ENCODE measurements at places on chromosomes 3 and 15.
A peak's percentile ranks its signal among the peaks of the same experiment; 100 is the strongest.

DNA sequence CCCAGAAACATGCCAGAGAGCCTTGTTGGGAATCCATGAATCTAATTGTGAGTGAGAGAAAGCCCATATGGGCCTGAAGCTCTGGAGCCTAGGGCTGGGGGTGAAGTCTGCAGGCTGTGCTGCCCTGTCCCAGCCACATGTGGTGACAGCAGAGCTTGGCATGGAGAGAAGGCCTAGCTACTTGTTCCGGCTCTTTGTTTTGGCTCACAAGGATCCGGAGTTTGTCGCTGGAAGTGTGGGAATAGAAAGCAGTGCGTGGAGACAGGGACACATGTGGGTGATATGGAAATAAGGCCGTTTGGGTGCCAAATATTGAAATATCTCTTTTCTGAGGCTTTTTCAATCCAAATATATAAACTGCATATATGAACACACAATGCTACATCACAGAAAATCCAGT, 78.2 kb downstream of the CLSTN2 start:
- no peak for DNase-seq

GRCh38 chr3:189664311-189664710, 33.1 kb downstream of the TP63 start:
- DNase-seq, result peak; percentile 87

DNA sequence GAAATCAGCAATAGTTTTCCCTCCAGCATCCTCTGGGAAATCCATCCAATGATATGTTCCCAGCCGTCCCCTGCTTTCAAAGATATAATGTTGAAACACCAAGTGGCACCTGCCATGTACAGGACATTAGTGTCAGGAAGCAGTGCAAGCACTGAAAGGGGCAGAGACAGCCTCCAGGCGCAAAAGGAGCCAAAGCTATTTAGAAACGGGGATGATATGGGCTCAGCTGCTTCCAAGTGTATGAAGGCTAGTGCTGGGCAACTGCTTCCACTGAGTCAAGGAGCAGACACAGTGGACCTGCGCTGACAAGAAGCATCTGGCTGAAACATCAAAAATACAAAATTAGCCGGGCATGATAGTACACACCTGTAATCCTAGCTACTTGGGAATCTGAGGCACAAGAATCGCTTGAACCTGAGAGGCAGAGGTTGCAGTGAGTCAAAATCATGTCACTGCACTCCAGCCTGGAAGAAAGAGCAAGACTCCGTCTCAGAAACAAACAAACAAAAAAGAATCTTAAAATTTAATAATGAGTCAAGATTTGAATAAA, 119.7 kb downstream of the AQP9 start:
- DNase-seq, result no peak

GRCh38 chr15:46266661-46267060, 631.8 kb downstream of the SQOR start:
- DNase-seq, result no peak

DNA sequence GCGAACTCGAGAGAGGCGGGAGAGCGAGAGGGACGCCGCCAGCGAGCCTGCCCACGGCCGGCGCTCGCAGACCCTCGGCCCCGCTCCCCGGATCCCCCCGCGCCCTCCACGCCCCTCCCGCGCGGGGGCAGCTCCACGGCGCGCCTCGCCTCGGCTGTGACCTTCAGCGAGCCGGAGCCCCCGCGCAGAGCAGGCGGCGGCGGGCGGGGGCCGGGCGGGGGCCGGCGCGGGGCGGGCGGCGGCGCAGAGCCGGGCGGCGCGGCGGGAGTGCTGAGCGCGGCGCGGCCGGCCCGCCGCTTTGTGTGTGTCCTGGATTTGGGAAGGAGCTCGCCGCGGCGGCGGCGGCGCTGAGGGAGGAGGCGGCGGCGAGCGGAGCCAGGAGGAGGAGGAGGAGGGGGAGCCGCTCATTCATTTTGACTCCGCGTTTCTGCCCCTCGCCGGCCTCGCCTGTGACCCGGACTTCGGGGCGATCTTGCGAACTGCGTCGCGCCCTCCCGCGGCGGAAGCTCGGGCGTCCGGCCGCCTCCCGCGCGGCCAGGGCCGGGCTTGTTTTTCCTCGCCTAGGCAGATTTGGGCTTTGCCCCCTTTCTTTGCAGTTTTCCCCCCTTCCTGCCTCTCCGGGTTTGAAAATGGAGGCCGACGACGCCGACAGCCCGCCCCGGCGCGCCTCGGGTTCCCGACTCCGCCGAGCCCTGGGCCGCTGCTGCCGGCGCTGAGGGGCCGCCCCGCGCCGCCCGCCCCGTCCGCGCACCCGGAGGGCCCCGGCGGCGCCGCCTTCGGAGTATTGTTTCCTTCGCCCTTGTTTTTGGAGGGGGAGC, 524 bp downstream of the IGF1R start:
- DNase-seq, result no peak

GRCh38 chr3:122092460-122093165, 37.5 kb downstream of the CD86 start:
- DNase-seq, result no peak
